ENCODE measurements at places on chromosomes 11 and 22.

DNA sequence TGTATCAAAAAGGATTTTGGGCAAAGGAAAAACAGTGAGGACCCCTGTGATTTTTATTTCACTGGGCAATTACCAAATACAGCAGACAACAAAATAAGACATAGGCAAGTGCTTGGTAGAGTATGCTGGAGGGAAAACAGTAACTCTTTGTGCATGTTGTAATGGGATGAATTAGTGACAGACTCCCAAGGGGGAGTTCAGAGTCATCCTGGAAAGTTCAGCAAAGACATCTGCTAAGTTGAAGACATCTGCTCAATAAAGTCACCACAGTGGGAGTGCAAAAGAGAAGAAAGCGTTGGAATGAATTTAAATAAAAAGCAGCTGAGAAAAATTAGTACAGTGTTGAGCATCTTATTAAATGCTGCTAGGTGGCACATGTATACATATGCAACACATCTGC is 378.8 kb upstream of the ISX start:
- no peak for DNase-seq

- no peak for DNase-seq
Observed at GRCh38 chr11:110538154-110538553, 108.4 kb downstream of the FDX1 start.

- DNase-seq = peak; percentile 35
Observed at GRCh38 chr11:76793391-76794291, 10.5 kb downstream of the TSKU start.

GRCh38 chr11:98090861-98091505 is 929.8 kb upstream of the CNTN5 start:
- no peak for DNase-seq

GRCh38 chr22:20652582-20652981 is 121.3 kb upstream of the SERPIND1 start:
- DNase-seq = peak; percentile 9

DNA sequence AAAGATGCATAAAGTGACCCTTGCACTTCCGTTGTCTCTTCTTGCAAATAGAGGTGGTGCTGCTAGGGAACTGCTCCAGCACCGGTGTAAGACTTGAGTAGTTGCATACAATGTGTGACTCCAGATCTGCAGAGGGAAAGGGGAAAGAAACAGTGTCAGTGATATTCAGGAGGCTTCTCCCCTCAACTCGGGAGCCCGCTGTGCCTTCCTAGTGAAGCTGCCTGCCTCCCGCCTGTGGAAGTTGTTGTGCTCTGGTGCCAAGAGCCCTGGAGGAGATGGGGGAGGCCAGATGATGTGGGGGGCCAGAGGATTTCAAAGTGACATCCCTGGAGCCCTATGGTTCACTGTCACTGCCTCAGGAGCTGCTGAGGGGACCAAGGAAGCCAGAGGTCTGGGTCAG is 30.4 kb downstream of the RELT start:
- DNase-seq = no peak

DNA sequence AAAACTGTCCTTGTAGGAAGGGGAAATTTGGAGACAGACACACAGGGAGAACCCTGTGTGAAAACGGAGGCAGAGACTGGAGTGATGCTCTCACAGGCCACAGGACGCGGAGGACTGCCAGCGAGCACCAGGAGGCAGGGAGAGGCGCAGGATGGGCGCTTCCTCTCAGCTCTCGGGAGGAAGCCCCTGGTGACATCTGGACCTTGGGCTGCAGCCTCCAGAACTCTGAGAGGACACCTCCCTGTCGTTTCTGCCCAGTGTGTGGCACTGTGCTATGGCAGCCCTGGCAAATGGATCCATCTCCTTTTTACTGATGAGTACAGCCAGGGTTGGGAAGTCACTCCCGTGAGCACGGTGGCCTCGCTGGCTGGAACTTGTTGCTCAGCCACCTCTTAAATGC is 73.9 kb downstream of the LRRC32 start:
- no peak for DNase-seq

- DNase-seq = no peak
Observed at GRCh38 chr11:33016654-33017053, 976 bp downstream of the DEPDC7 start.

GRCh38 chr22:39240831-39241793 is 3.7 kb downstream of the PDGFB start:
- DNase-seq = no peak

DNA sequence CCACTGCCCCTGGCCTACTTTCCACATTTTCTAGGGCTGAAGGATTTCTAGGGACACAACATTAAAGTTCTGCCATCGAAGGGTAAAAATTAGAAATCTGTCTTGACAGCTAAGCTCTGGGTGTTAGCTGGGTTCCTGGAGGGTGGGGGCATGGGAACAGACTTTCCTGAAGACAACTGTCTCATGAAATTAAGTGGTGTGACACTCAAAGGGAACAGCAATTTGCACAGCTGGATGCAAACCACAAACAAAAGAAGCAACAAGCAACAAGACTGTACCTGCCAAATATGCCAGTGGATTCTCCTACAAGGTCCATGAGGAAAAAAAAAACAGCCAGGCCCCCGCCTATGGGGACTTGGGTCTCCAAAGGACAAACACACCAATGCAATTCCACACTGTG is 32.5 kb downstream of the WT1 start:
- no peak for DNase-seq

DNA sequence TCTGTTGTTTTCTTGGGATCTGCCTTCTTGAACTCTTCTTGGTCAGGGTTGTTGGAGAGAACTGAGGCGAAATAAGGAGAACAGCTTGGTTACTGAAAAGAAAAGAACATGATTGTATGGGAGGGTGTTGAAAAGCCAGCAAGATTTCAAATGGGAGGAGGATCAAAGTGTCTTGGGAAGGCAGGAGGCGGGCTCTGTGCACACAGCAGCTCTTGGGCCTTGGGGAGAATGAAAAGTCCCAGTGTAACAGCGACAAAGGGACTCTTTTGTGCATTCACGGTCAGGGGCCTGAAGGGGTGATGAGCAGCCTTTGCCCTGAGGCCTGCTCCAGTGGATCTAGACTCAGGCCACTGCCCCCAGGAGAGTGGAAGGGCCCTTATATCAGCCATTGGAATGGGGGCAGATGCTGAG is 135.4 kb downstream of the ADAMTS15 start:
- no peak for DNase-seq

DNA sequence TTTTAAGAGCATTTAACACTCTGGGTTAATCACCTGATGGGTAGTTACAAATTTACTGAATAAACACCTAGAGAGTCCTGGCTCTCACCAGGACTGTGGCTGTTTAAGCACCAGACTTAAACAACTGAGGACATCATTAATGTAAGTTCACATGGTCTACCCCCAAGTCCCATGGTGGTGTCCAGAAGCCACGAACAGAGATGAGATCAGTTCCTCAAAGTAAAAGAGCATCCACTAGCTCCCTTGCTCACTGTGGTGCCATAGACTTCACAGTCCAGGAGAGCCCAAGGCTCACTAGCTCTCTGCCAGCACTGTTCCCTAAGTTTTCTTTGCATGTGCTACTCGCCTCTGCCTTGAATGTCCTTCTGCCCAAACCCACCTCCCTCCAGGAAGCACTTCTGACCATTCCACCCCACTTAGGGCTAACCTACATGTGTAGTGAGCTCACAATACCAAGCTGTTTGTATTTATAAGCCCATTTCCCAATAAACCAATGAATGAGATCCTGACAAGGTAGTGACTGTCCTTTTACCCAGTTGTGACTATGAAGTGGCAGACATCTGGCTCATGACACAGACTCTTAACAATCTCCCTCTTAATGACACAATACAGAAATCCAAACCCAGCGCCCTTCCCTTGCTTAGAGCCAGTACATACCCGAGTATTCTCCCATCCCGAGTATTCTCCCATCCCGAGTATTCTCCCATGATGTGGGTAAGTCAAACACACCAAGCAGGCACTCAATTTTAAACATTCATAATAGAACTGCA is 15.7 kb downstream of the NAP1L4 start:
- DNase-seq = no peak

GRCh38 chr11:65611028-65611757 is 2.8 kb downstream of the MAP3K11 start:
- DNase-seq = no peak

DNA sequence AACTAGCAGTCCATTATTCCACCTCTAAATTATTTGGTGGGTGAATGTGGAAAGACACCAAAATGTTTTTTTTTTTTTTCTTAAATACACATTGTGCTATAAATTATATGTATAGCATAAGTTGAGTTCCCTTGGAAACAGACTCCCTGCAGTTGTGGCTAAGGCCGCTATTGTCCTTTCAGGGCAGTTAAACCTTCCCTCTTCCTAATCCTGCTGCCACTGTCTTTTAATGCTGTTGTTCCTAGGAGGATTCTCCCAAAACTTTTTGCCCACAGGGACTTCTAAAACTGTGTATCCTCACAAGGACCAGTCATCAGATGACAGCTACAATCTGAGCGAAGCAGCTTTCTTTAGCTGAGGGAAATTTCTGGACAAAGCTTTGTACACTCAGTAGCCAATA is 478.9 kb upstream of the CHORDC1 start:
- DNase-seq = no peak

GRCh38 chr11:79481795-79482194 is 41.0 kb upstream of the TENM4 start:
- DNase-seq = no peak

GRCh38 chr22:35840302-35840739 is 122.6 kb downstream of the APOL5 start:
- no peak for DNase-seq

DNA sequence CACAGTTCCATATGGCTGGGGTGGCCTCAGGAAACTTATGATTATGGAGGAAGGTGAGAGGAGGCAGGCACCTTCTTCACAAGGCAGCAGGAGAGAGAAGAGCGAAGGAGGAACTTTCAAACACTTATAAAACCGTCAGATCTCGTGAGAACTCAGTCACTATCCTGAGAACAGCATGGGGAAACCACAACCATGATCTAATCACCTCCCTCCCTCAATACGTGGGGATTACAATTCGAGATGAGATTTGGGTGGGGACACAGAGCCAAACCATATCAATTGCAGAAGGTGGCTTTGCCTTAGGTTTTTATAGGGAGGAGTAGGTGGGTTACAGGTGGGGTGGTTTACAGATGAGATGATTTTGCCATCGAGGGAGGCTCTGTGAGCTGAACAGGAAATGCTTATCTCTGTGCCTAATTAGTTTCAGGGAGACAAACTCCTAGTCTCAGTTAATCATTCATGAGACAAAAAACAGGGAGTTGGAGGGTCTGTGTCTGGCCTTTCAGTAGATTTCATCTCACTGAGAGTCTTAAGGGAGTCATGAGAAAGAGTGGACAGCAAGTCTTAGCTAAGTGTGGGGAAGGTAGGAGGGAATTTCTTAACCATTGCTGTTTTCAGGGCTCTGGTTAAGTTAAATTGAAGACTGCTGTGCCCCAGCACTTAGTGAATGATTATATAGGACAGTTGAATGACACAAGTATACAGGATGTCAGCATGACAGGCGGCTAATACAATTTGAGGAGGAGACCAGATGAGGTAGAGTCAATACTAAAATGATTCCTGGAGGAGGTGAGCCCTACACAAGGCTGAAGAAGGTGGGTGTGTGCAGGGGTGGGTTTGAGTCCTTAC is 47.7 kb downstream of the CWC15 start:
- DNase-seq = no peak

DNA sequence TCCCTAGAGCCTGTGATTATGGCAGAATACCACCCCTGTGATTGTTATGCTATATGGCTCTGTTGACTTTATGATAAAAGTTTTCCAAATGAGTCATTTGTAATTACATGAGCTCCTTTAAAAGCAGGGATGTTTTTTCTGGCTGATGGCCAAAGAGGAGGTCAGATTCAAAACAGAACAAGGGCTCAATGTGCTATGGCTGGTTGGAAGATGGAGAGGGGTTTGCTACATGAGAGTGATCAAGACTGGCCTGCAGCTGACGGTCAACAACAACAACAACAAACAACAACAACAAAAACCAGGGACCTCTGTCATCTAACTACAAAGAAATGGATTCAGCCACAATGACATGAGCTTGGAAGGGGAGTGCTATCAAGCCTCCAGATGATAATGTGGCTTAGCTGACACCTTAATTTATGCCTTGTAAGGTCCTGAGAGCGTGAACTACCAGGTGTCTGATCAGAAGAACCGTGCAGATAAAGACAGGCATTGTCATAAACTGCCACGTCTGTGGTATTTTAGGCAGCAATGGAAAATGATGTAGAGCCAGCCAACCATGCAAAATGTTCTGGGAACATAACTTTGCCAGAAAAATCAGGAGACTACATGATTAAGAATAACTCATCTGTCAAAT is 47.2 kb downstream of the PIWIL3 start:
- DNase-seq = no peak

DNA sequence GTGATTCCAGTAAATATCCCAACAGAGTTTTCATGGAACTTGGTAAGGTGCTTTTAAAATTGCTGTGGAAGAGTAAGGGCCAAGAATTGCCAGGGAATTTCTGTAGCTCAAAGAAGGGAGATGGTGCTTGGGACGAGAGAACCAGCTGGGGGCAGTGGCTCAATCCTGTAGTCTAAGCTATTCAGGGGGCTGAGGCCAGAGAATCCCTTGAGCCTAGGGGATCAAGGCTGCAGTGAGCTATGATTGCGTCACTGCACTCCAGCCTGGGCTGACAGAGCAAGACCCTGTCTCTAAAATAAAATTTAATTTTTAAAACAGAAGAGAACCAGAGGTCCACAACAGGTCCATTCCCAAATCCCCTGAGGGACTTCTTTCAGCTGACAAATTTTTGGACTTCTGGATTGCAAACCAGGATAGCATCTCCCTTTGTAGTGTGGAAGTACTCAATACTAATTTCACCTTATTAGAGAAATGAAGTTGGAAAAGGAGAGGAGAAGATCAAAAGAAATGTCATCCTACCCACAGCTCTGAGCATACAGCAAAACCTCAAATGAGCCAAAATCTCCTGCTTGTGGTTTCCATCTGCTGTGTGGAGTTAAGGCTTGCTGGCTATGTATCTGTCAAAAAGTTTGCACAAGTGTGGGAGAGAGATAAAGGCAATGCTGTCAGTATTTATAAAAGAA is 59.2 kb upstream of the CLPB start:
- DNase-seq = no peak

DNA sequence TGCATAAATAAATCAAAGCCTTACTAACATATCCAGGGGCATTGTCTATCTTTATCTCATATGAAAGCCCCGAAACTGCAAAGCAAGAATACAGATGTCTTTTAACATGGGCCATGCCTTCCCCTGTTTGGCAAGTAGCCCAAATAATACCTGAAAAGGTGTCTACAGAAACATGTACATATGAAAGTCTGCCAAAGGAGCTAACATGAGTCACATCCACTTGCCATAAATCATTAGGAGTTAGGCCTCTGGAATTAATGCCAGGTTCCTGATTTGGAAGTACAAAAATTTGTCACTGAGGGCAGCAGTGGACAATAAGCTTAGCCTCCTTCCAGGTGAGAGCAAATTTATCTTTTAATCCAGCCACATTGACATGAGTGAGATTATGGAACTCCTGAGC is 85.5 kb upstream of the PGR start:
- no peak for DNase-seq

- DNase-seq = no peak
Observed at GRCh38 chr11:44247508-44247907, 62.4 kb downstream of the ALX4 start.

- no peak for DNase-seq
Observed at GRCh38 chr22:19176175-19176643, 2.3 kb downstream of the SLC25A1 start.

GRCh38 chr11:75728992-75729391 is 11.4 kb downstream of the MOGAT2 start:
- DNase-seq = no peak

Data from activated CD8-positive, alpha-beta memory T cell treated with anti-CD3 and anti-CD28 coated beads for 24 hours (primary cell).